GM23248 (cell line): ENCODE measurements at places on chromosomes 12 and 14.

DNA sequence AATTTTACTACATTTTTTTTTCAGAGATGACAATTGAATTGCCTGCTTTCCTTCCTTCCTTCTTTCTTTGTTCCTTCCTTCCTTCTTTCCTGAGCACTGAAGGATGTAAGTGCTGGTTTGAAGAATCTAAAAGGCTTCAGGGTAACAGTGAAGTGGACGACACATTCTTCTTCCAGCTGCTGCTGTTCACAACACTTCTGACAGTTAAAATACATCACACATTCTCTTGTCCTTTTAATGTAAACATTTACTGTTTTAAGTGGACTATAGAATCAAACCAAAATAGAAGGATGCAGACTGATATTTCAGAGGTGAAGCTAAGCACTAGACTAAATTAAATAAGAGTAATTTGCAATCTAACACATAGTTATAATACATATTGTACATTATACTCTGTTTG is 151.5 kb downstream of the MSRB3 start:
- H3K36me3 ChIP-seq, result peaks cover 4% of the 10 kb centered on the region
- H3K4me3 ChIP-seq, result no peak overlapping the region
- DNase-seq, result no peak
- H3K4me1 ChIP-seq, result peaks cover 49% of the 10 kb centered on the region
- no peak overlapping the region for H3K27ac ChIP-seq
- no peaks in the 10 kb centered on the region for H3K27me3 ChIP-seq

DNA sequence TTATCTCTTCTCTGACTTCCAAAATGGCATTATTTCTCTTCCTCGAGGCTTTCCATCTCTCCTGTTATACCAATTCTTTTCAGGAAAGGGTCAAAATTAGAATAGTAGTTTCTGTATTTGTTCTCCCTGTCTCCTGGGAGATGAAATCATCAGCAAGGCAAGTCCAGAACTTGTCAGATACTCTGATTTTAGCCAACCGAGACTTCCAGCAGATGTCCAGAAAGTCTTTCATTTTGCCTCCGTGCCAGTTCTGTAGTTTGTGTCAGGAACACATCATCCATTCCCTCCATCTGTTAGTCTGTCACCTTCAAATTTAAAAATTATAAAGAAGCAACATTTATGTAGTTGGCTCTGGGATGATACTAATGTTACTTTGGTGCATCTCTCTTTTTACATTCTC is 275.7 kb downstream of the CCDC59 start:
- H3K27ac ChIP-seq, result no peak overlapping the region
- H3K4me1 ChIP-seq, result no peaks in the 10 kb centered on the region
- no peak for DNase-seq
- no peaks in the 10 kb centered on the region for H3K36me3 ChIP-seq
- no peaks in the 10 kb centered on the region for H3K27me3 ChIP-seq

DNA sequence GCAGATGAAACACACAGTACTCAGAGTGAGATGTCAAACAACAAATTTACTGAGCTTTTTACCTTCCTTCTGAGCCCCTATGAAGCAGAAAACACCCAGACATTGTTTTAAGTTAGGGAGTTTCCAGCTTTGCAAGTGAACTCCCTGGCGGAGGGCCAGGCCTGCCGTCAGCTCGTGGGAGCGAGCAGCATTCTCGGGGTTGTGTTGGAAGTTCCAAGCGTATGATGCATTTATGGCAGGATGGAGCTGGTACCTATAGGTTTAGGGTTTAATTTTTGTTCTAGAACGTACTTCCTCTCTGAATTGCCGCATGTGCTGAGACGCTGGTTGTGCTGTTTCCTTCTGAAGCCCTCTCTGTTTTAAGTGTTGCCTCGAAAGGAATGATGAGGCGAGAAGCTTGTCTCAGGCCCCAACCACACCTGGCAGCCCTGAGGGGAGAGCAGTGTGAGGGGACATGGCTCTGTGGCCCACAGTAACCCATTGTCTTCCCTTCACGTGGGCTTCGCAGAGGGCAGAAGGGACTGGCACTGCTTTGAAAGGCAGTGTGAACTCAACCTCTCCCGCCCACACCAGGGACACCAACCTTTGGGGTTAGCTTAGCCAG is 76.6 kb downstream of the SSPN start:
- H3K27ac ChIP-seq, result no peak overlapping the region
- peak; percentile 92 for DNase-seq
- peaks cover 39% of the 10 kb centered on the region for H3K4me1 ChIP-seq
- no peaks in the 10 kb centered on the region for H3K27me3 ChIP-seq

DNA sequence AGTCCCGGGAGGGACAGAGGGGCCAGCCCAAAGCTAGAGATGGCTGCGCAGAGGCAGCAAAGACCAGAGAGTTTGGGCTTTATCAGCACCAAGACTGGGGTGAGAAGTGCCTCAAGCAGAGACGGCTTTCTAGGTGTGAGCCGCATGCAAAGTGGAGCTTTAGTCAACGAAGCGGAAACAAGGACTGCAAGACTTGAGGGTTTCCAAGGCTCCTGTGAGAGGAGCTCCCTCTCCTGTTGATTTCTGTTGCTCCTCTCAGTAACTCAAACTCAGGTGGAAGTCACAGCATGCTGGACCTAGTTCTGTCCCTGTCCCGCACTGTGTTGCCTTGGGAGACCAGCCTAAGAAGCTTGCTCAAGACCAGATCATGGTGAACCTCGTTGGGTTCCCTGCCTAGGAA is 327.8 kb downstream of the MED13L start:
- no peaks in the 10 kb centered on the region for H3K36me3 ChIP-seq
- no peaks in the 10 kb centered on the region for H3K27me3 ChIP-seq
- H3K4me1 ChIP-seq, result no peaks in the 10 kb centered on the region
- H3K27ac ChIP-seq, result no peak overlapping the region
- no peak overlapping the region for H3K4me3 ChIP-seq
- no peak for DNase-seq

DNA sequence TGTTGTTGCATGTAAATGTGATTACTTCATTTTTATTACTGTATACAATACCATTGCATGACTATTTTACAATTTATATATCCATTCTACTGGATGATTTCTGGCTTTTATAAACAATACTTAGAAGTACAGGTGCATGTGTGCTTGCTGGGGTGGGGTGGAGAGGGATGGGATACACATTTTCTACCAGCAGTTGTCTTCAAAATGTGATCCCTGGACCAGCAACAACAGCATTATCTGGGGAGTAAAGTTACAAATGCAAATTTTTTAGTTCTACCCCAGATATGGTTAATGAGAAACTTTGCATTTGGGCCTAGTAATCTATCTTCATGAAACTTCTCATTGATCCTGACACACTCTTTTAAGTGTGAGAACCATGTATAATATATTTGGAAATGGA is 905.4 kb upstream of the ATXN7L3B start:
- H3K4me3 ChIP-seq, result no peak overlapping the region
- H3K4me1 ChIP-seq, result no peaks in the 10 kb centered on the region
- DNase-seq, result no peak
- no peak overlapping the region for H3K27ac ChIP-seq
